Myocyte (in vitro differentiated cells): ENCODE measurements at places on chromosomes 5 and 9. TPM values are rescaled to one million over a fixed set of nuclear protein-coding genes. Genes with fewer than 3 reads are reported as not detected.
A peak's percentile ranks its signal among the peaks of the same experiment; 100 is the strongest.

GRCh38 chr5:75584641-75585040 lies 26.6 kb upstream of the ANKDD1B start:
- DNase-seq: no peak

The PCA3 gene
- not detected in 2 replicates for total RNA-seq

The SHB gene
- 13.3 and 20.7 TPM in 2 replicates for total RNA-seq

DNA sequence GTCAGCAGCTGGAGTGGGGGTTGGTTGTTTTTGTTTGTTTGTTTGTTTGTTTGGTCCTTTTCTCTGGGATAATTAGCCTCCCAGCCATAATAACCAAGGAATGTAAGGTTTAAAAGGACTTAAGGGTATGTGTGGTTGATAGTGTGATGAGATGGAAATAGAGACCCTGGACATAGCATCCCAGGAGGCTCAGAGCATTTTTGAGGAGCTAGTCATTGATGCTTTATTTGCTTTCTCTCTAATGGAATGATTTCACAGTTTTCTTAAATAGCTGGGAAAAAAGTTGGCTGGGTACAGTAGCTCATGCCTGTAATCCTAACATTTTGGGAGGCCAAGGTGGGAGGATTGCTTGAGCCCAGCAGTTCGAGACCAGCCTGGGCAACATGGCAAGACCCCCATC lies 45.1 kb downstream of the TTC1 start:
- DNase-seq: no peak

The SLC34A1 gene
- total RNA-seq: not detected in 2 replicates

DNA sequence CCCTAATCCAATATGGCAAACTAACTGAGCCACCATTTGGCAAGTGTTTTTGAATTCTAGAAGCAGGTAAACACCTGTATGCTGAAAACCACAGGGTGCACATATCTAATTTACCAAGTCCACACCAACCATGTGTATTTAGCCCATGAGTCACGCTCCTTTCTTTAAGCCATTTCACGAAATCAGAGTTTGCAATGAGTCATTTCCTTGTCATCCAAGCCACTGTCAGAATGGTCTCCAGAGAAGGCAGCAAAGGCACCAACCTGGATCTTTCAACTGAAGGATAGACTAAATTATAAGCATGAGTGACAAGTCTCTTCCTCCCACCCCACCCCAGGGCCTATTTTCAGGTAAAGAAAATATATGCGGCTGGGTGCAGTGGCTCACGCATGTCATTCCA lies 110.0 kb downstream of the PAX5 start:
- peak; percentile 38 for DNase-seq

The PCSK1 gene
- 0.16 and 1.8 TPM in 2 replicates for total RNA-seq

The HBEGF gene
- total RNA-seq: 10.1 and 10.2 TPM in 2 replicates

DNA sequence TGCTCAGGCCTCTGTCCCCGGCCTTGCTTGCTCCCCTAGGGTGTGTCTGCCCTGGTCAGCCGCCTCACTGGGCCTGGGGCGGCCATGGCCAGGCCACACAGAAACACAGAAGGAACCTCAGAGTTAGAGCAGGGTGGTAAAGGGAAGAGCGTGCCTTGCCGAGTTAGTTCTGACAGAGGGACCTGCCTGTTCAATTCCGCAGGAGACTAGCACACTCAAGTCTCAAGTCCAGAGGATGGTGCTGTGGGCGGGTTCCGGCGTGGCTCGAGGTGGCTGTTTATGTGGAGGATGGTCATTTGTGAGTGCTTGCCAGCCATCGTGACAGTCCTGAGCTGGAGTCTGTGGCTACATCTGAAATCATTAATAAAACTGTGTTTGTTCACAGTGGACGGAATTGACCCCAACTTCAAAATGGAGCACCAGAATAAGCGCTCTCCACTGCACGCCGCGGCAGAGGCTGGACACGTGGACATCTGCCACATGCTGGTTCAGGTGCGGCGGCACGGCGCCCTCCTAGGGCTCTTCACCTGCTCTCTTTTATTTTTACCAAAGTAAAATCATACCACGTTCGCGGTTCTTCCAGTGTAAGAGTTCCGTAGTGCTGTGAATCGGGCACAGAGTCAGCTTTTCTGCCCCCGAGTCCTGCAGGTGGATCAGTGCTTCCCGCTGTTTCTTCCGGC lies 95.5 kb upstream of the CACNA1B start:
- no peak for DNase-seq

DNA sequence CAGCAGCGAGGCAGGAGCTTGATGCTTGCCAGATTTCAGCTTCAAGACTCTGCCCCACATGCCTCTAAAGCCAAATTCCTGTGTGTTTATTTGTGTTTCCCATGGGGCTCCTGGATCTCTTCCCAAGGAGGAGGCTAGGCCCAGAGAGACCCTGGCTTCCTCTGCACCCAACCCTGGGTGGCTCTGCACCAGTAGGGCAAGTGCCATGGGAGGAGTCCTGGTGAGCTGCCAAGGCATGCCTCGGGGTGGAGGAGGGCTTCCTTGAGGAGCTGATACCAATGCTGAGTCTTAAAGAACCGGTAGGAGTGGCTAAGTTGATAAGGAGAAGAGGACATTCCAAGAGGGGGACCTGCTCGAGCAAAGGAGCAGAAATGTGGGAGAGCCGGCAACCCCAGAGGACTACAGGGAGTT lies 6.8 kb upstream of the TIFAB start:
- no peak for DNase-seq
